ENCODE measurements at places on chromosomes 3 and 15.

GRCh38 chr15:45338417-45338816 is 39.9 kb downstream of the GATM start:
- no peak for DNase-seq

DNA sequence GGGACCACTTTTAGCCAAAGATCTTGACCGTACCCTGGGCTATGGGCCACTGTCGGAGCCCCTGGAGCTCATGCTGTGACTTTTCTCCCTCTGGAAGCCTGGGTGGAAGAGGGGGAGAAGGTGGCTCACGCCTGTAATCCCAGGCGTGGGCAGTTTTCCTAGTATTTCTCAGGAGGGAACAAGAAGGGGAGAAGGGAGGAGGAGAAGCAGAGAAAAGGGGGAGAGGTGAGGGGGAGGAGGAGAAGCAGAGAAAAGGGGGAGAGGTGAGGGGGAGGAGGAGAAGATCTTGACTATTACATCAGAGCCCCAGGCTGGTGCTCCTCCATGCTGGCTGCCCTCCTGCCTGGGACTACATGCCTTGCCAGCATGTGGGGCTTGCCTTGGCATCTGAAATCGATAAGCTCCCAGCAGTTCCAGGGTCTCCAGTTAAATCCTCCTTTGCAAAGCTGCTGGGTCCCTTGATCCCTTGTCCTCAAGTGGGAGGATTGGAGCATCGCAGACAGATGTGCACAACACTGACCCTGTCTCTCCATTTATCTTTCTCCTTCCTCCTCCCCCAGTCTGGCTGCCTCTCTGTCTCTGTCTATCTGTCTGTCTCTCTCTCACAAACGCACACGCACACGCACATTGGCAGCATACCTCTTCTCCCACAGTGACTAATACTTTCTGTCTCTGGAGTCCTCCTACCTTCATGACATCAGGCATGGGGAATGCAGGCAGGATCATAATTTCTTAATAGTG is 41.6 kb downstream of the MRAS start:
- no peak for DNase-seq

DNA sequence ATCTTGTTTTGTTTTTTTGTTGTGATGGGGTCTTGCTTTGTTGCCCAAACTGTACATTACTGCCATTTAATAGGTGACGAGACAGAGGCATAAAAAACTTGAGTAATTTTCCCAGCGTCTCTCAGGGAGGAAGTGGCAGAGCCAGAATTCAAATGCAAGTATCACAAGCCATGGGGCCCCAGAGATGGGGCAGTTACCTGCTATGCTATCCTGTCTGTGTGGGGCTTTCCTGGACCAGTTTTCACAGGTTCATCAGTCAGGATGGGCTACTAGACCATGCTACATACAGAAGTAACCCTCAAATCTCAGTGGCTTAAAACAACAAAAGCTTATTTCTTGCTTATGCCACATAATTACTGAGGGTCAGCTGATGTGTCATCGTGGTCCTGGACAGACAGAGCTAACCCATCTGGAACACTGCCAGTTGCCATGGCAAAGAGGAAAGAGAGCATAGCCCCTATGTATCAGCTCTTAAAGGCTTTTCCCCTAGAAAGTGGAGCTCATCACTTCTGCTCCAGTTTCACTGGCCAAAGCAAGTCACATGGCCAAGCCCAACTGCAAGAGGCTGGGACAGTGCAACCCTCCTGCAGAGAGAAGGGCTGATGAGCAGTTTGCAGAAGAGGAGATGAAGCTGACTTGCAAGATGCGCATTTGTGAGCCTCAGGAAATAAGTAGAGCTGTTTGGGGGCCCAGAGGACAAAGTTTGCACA is 31.7 kb upstream of the SYNM start:
- no peak for DNase-seq

GRCh38 chr3:170863816-170864215 is 6.2 kb downstream of the RPL22L1 start:
- DNase-seq, result no peak

- DNase-seq, result no peak
These were observed 3.4 kb downstream of the PIGB start for GRCh38 chr15:55322467-55322866.

DNA sequence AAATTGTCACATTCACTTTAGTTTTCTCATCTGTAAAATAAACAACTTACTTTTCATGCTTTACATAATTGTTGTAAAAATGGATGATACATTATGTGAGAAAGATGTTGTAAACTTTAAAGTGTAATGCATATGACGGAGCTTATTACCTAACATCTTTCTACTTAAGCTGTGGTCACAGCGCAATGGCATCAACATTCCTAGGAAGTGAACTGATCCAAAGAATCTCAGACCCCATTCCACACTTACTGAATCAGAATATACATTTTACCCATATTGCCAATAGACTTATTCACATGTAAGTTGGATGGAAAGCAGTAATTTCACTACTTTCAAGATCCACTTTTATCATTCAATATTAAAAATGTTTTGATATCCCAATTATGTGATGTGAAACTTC is 497.5 kb downstream of the FGF12 start:
- DNase-seq, result no peak

DNA sequence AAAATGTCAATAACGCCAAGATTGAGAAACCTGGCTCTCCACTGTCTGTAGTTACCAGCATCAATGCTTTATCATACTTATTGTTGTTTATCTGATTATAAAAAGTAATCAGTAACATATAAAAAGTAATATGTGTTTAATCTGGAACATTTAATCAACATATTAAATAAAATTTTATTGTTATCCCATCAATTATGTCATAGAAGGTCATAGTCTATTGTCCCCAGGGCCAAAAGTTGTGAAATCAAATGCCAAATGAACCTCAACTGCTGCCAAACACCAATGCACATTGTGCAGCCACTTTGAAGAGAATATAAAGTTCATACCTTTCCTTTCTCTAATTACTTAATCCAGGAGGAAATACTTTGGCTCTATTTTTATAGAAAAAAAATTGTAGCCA is 106.6 kb downstream of the EOMES start:
- DNase-seq, result no peak

- DNase-seq, result no peak
These were observed 11.6 kb downstream of the ATOSA start for GRCh38 chr15:52667597-52667996.

GRCh38 chr3:166444756-166445155 is 607.5 kb upstream of the BCHE start:
- DNase-seq, result no peak

DNA sequence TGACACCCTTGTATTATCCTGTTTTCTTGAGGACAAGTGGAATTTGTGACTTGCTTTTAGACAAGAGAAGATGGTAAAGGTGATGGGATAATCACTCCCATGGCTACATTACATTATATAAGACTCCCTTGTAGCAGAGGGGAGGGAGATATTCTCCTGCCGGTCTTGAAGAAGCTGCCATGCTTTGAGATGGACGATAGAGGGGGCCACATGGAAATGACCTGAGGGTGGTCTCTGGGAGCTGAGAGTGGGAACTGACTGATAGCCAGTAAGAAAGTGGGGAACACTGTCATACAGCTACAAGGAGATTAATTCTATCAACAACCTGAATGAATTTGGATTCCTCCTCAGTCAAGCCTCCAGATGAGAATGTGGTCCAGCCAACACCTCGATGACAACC is 540.1 kb downstream of the NTRK3 start:
- no peak for DNase-seq

DNA sequence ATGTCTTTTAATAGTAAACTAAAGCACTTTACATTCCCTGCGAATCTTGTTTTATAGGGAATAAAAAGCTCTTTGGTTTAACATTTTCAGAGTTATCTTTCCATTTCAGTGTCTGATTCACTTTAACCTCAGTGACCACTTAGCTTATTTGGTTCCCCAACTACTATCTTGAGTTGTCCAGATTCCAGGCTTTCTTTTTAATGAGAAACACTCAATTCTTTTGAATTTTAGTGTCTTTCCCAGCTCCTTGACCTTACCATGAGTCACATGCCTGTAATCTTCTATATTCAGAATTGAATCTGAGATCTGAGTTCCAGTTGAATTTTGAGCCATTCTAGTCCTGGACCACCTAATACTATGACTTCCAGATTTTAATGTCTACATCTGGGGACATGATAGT is 144.4 kb downstream of the KCNAB1 start:
- DNase-seq, result no peak

- no peak for DNase-seq
These were observed 105.6 kb upstream of the SLC4A7 start for GRCh38 chr3:27589795-27590194.

- no peak for DNase-seq
These were observed 585.2 kb downstream of the EPHA3 start for GRCh38 chr3:89692601-89693000.

DNA sequence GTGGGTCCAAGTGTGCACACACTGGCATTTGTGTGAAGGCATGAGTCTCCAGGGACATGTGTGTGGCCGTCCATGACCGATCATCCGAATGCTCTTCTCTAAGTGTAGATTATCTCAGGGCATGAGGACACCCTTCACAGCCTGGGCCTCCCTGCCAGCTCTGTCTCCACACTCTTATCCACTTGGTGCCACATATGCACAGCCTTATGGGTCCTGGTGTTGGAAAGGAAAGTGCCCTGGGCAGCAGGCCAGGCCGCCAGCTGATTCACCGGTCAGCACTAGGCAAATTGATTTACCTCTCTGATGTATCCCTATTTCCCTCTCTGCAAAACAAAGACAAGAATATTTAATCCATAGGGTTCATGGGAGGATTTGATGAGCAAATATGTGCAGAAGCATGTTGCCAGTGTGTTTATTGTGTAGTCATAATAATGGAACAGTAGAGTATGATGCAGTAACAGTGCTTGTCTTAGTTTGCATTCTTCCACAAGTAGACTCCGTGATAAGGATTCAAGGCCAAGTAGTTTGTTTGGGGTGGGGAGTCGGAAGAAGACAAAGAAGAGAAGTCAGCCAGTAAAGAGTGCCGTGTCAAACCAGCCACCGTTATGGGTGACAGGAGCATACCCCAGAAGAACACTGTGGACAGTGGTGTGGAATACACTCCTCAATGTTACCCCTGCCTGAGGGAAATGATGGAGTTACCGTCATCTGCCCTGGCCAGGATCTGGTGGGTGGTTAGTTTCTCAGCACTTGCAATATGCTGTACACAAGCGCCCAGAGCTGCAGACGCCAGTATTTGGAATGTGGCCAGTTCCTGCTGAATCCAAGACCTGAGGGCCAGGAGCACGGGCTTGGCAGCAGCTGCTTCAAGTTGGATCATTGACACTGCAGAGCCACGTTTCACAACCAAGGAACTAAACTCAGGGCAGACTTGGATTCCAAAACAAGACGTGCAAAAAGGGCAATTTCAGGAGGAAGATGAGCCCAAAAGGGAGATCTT is 85.1 kb downstream of the MTHFS start:
- DNase-seq, result no peak

DNA sequence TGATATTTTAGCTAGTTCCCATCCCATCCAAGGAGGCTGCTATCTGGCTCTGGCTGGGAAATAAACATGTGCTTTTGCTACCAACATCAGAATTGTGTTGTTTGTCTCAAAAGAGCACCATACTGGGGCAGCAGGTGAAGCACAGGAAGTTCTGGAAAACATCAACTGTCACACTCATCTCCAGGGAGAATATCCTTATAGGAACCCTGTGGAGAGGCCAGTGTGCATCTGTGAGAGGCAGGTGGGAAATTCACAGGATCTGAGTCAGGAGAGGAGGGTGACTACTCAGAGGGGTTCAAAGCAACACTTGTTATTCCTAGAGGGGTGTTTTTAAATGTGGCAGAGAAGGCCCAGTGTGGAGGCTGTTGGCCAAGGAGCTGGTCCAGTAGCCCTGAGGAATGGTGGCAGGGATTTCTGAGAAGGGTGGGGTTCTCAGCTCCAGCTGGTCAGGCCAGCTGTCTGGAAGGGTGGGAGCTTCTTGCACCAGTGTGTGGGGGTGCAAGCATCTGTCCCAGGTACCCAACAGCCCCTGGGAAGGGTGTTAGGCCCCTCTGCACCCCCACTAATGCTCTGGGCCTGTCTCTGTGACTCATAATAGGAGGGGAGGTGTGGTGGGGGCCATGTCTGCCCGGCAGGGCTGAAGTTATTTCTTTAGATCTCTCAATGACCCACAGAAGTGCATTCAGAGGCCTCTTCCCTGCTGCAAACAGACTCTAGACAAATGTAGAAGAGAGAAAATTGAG is 28.7 kb downstream of the RPSA start:
- no peak for DNase-seq

DNA sequence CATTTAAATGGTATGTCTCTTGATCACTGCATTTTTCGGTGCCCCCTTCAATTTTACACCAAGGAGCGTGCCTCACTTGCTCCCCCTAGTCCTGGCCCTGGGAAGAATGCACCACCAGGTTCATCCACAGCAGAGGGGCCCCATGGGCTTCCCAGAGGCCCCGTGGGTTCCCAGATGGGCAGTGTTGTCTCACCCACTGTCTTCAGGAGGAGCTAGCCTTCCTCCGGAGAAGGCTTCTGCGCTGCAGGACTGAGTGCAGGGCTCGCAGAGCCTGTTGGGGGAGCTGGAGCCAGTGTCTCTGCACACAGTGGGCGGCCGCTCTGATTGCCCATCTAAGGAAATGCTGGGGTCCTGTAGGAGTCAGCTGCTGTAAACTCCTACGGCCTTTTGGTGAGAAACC is 45.9 kb downstream of the POLR2M start:
- DNase-seq, result no peak

GRCh38 chr3:161474741-161475140 is 21.9 kb upstream of the OTOL1 start:
- DNase-seq, result no peak

DNA sequence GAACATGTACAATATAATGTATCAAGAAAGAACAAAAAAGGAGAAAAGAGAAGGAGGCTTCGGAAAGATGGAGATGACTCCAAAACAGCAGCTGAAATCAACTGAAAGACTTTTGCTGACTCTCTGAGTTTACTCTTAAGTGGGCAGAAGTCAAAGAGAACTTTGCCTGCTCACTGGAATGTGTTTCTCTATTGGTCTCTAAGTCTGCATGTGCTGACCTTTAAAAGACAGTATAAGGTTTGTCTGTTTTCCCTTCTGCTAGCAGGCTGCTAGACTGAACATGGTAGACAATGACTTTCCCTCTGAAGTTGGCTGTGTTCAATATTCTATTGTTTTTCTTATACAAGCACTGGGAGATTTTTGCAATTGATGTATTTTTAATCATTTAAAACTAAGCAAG is 7.2 kb upstream of the MAP4 start:
- DNase-seq, result no peak

GRCh38 chr3:171465763-171466162 is 5.6 kb upstream of the TNIK start:
- no peak for DNase-seq

GRCh38 chr15:78951841-78952238 is 7.0 kb upstream of the CTSH start:
- no peak for DNase-seq

DNA sequence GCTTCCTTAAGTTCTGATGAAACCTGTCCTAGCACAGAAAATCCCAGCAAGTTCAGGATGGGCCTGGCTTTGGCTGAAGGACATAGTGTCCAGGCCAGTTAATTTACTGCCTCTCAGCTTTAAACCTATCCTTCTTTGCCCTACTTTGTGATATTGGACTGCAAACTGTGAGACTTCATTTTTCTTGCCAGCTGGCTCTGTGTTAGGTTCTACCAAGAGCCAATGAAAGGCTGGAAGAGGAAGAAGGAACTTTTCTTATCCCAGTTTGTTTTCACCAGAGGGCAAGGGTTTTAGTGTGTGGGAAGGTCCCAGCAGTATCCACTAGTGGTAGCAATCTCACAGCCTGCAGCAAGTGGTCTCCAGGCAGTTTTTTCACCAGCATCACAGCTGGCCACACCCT is 18.2 kb downstream of the DCUN1D1 start:
- no peak for DNase-seq
